ENCODE measurements at places on chromosomes 3 and 15. TPM values are rescaled to one million over a fixed set of nuclear protein-coding genes. Genes with fewer than 3 reads are reported as not detected.
A peak's percentile ranks its signal among the peaks of the same experiment; 100 is the strongest.

DNA sequence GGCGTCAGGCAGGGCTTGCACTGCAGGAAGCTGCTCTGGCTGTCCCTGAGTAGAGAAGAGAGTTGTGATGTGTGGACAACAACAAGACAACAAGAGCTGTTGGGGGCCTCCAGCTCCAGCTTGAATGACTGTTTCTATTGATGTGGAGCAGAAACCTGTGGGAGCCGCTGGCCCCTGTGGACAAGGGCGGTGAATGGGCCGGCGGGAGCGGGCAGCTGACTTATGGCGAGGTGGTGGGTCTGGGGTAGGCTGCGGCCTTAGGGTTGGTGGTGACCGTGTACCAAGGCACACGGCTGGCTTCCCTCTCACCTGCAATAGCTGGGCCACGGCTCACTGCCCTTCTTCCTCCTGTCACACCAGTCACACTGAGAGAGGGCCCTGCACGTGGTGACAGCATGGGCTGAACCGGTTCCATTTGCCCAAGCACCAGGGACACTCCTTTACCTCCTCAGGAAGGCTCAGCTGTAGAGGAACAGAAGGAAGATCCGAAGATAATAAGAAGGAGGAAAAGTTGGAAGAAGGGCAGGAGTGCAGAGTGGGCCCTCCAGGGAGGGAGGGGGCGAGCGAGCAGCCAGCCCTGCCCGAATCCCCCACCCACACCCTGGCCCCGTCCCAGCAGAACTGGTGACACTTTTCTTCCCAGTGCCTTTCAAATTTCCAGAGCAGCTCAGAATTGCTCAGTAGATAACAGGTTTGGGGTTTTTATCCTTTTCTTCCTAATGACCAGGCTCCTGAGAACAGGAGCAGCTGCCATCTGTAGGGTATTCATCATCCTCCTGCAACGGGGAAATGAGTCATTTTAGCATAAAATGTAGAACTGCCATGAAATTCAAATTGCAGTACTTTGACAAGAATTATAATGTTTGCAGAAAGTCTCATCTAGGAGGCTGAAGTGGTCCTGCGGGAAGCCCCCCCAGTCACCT, 136.9 kb downstream of the TJP1 start:
- no peaks in the 10 kb centered on the region for H3K36me3 ChIP-seq
- H3K4me3 ChIP-seq: no peak overlapping the region
- no peaks in the 10 kb centered on the region for H3K27me3 ChIP-seq
- no peak overlapping the region for H3K27ac ChIP-seq

DNA sequence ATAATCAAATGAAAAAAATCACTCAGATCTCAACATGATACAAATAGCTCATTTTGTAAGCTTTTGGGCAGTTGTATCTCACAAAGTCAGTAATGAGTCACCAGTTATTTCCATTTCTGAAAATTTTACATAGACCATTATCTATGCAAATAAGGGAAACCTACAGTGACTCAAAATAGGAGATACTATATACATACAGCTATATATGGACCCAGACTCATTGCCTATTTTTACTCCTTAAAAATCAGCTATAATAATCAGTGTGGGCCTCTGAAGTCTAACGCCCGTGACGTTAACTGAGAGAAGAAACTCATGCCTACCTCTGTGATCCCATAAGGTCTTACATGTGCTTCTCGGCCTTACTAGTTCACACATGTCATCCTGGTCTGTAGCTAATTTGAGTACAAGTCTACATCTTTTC, 31.6 kb downstream of the LRIG1 start:
- H3K27ac ChIP-seq: no peak overlapping the region
- no peaks in the 10 kb centered on the region for H3K27me3 ChIP-seq
- peaks cover 37% of the 10 kb centered on the region for H3K4me1 ChIP-seq
- no peak overlapping the region for H3K4me3 ChIP-seq
- H3K36me3 ChIP-seq: no peaks in the 10 kb centered on the region

- DNase-seq: peak; percentile 96
- H3K36me3 ChIP-seq: peaks cover 28% of the 10 kb centered on the region
- H3K4me3 ChIP-seq: peak within 1 kb of the TSS; percentile 61
- H3K27me3 ChIP-seq: no peaks in the 10 kb centered on the region
- H3K4me1 ChIP-seq: peaks cover 51% of the 10 kb centered on the region
Observed at GRCh38 chr15:39580485-39581241, at the start of gene THBS1. Gene THBS1, plus strand, starts transcription at chr15:39581079. Its CDS starts 779 bp downstream, at chr15:39581858.

- H3K27ac ChIP-seq: no peak overlapping the region
- H3K4me3 ChIP-seq: no peak overlapping the region
- no peaks in the 10 kb centered on the region for H3K36me3 ChIP-seq
- no peaks in the 10 kb centered on the region for H3K27me3 ChIP-seq
Observed at GRCh38 chr3:162740941-162741596, 1244.5 kb downstream of the OTOL1 start.

Gene SLC28A2
- total RNA-seq: not detected

DNA sequence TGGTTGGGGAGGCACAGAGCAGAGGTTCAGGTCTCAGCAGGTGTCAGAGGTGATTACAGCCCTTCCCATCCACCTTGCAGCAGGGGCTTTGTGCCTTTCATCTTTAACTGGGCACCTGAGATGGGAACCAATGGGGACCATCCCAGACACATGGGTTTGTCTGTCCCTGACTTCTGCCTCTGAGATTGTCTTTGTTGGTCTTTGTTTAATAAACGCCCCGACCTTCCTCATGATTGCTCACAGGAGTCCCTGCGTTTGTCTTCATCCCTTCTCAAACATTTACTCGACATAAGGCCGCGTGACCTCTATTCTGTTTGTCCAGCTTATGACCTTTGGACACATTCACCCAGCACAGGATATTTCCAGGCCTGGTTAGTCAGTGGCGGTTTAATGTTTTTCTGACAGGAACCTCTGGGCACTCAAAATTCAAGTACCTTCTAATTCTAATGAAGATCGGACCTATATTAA, 5.9 kb downstream of the ZSCAN2 start:
- H3K4me3 ChIP-seq: no peak overlapping the region
- no peak overlapping the region for H3K27ac ChIP-seq
- no peak for DNase-seq
- no peaks in the 10 kb centered on the region for H3K27me3 ChIP-seq

DNA sequence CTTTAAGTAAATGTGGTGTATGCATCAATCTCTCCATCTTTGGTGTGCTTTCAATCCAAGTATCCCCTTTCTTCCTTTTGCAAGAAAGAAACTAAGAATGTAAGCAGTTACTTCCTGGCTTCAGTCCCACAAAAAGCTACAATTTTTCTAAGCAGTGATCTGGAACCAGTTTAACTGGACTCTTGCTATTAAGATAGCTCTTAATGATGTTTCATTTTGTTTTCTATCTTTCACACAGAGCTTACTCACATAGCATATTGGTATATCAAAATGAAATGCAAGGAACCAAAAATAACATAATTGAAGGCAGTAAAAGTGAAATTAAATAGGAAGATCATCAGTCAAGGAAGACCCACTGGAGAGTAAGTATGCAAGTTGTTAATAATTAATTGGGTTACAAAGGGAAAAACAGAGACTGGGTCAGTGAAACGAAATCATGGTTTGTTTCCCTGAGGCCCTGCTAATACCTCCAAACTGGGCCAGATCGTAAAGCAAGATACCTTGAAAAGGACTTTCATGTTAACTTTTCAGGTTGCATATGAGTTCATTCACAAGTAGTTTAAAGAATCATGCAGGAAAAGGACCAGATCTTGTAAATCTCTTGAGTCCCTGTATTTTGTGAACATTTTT, 41.9 kb downstream of the GPR160 start:
- H3K27me3 ChIP-seq: no peaks in the 10 kb centered on the region
- no peak overlapping the region for H3K4me3 ChIP-seq
- no peaks in the 10 kb centered on the region for H3K4me1 ChIP-seq
- no peak overlapping the region for H3K27ac ChIP-seq
- peaks cover 1% of the 10 kb centered on the region for H3K36me3 ChIP-seq

Gene CCDC39
- total RNA-seq: not detected

DNA sequence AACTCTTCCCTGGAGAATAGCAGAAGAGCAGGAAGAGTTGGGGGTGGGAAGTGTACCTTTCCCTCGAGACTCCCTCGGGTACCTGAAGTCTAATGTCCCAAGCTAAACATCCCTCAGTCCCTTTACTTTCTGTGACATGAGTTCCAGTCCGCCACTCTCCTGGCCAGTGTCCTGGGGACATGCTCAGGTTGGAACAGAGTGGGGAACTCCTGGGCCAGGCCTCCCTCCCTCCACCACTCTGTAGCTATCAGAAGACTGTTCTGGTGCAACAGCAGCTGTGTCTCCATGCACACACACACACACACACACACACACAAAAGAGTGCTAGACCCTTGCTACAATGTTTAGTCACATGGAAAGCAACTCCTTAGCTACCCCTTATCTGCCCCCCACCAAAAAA, 155.0 kb upstream of the HES1 start:
- DNase-seq: no peak
- H3K4me3 ChIP-seq: no peak overlapping the region
- no peaks in the 10 kb centered on the region for H3K27me3 ChIP-seq
- peaks cover 69% of the 10 kb centered on the region for H3K4me1 ChIP-seq
- H3K36me3 ChIP-seq: no peaks in the 10 kb centered on the region

Gene PRKCD
- total RNA-seq: 27.9 TPM

Gene CFAP91
- total RNA-seq: 1.7 TPM

DNA sequence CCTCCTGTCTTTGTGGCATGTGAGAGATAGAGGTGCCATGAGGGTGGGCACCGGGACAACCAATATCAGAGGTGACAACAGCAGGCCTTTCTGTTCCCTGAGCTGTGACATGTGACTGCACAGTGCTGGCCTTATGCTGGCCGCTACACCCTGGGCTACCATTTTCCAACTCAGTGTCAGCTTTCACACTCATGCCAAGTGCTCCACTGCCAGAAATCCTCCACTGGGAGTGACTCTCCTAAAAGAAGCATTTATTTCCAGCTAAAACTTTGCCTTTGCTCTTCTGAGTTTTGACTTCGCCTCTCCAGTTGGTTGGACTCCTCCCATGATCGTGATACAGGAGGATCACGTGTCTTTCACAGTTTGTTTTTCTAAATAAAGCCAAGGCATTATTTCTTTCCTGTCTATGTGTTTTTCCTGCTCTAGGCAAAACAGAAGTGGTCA, 31.4 kb downstream of the CA12 start:
- H3K27ac ChIP-seq: peak overlapping the region; percentile 89
- no peak for DNase-seq
- no peak overlapping the region for H3K4me3 ChIP-seq
- no peaks in the 10 kb centered on the region for H3K27me3 ChIP-seq
- H3K36me3 ChIP-seq: no peaks in the 10 kb centered on the region

DNA sequence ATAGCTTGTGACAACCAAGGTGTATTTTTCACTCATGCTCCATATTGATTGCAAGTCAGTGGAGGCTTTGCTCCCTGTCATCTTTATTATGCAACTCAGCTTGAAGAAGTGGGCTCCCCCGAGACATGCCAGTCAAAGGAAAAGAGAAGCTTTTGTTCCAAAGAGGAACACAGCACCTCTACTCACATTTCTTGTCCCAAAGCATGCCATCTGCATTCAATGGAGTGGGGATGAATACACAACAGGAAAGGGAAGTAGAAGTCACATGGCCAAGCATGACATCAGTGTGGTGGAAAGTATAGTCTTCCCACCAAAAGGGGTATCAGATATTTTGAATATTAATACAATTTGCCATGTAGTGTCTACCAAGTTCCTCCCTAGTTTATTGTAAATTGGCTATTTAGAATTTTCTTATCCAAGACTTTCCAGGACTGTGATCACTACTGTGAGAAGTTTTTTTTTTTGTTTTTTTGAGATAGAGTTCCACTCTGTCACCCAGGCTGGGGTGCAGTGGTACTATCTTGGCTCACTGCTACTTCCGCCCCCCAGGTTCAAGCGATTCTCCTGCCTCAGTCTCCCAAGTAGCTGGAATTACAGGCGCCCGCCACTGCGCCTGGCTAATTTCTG, 114.5 kb downstream of the GMPS start:
- no peaks in the 10 kb centered on the region for H3K27me3 ChIP-seq
- no peak overlapping the region for H3K4me3 ChIP-seq
- no peak overlapping the region for H3K27ac ChIP-seq
- DNase-seq: no peak
- no peaks in the 10 kb centered on the region for H3K4me1 ChIP-seq
- H3K36me3 ChIP-seq: no peaks in the 10 kb centered on the region

GRCh38 chr3:105518806-105519418, 152.2 kb downstream of the ALCAM start:
- H3K27ac ChIP-seq: no peak overlapping the region
- no peak overlapping the region for H3K4me3 ChIP-seq
- no peaks in the 10 kb centered on the region for H3K36me3 ChIP-seq

Gene GPR62
- total RNA-seq: not detected

GRCh38 chr3:7444886-7445285, 584.0 kb downstream of the GRM7 start:
- H3K27me3 ChIP-seq: no peaks in the 10 kb centered on the region
- no peaks in the 10 kb centered on the region for H3K36me3 ChIP-seq
- no peak overlapping the region for H3K27ac ChIP-seq
- H3K4me3 ChIP-seq: no peak overlapping the region
- no peaks in the 10 kb centered on the region for H3K4me1 ChIP-seq

Measured in suprapubic skin (tissue), 4 donors.